ENCODE measurements at places on chromosomes 7 and 10. TPM values are rescaled to one million over a fixed set of nuclear protein-coding genes. Genes with fewer than 3 reads are reported as not detected.

The PVRIG gene
- 22.7 TPM for total RNA-seq

The EVX1 gene
- total RNA-seq, result not detected

The CYP2W1 gene
- not detected for total RNA-seq

The ETV1 gene
- total RNA-seq, result not detected

The OR2A42 gene
- total RNA-seq, result not detected

The BMPER gene
- total RNA-seq, result not detected

The GNGT1 gene
- total RNA-seq, result not detected

The MSMB gene
- total RNA-seq, result not detected

The CFAP46 gene
- not detected for total RNA-seq

The ACSL5 gene
- 22.1 TPM for total RNA-seq

The VAX1 gene
- total RNA-seq, result not detected

The RBP3 gene
- not detected for total RNA-seq

The FAM25G gene
- not detected for total RNA-seq

The GARS1 gene
- 385 TPM for total RNA-seq

The TLL2 gene
- not detected for total RNA-seq

The PALD1 gene
- 0.69 TPM for total RNA-seq

The NAT16 gene
- total RNA-seq, result not detected

The MGAM2 gene
- total RNA-seq, result not detected

The CARD11 gene
- total RNA-seq, result 105 TPM

Data from activated naive CD4-positive, alpha-beta T cell treated with anti-CD3 and anti-CD28 coated beads for 36 hours (primary cell).